Sciatic nerve (tissue), 2 donors: ENCODE measurements at places on chromosomes 5 and 9. TPM values are rescaled to one million over a fixed set of nuclear protein-coding genes. Genes with fewer than 3 reads are reported as not detected.

Gene PSMB7
- 87.6 TPM for total RNA-seq

- no peak for DNase-seq
Observed at GRCh38 chr5:17808566-17808965, 174.3 kb downstream of the TAF11L14 start.

DNA sequence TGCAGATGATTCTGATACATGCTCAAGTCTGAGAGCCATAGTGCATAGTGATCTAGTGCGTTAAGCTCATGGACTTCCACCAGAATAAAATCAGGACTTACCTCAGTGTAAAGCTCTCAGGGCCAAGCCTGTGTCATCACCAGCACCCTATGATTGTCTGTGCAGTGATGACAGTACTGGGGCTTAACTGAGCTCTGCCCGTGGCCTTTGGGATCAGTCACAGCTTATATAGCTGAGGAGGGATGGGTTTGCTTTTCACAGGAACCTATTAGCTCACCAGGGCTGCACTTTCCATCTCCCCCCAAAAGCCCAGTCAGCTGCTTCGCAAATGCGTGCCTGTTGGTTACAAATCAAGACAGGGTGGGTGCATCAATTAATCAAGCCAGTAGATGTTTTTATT is 246.9 kb downstream of the NR3C1 start:
- no peak for DNase-seq

- no peak for DNase-seq
Observed at GRCh38 chr5:89395111-89395510, 512.1 kb upstream of the MEF2C start.

GRCh38 chr9:93599571-93600403 is 23.4 kb downstream of the PHF2 start:
- DNase-seq: no peak

GRCh38 chr5:64811050-64811640 is 42.4 kb downstream of the CWC27 start:
- DNase-seq: no peak

Gene MLLT3
- 19.3 TPM for total RNA-seq

GRCh38 chr5:134430001-134430569 is 18.4 kb upstream of the CDKN2AIPNL start:
- DNase-seq: no peak

GRCh38 chr5:155021842-155022241 is 8.3 kb downstream of the KIF4B start:
- no peak for DNase-seq

GRCh38 chr5:131005963-131006684 is 158.9 kb downstream of the HINT1 start:
- DNase-seq: no peak

- no peak for DNase-seq
Observed at GRCh38 chr5:71737931-71738539, 19.0 kb downstream of the CARTPT start.

DNA sequence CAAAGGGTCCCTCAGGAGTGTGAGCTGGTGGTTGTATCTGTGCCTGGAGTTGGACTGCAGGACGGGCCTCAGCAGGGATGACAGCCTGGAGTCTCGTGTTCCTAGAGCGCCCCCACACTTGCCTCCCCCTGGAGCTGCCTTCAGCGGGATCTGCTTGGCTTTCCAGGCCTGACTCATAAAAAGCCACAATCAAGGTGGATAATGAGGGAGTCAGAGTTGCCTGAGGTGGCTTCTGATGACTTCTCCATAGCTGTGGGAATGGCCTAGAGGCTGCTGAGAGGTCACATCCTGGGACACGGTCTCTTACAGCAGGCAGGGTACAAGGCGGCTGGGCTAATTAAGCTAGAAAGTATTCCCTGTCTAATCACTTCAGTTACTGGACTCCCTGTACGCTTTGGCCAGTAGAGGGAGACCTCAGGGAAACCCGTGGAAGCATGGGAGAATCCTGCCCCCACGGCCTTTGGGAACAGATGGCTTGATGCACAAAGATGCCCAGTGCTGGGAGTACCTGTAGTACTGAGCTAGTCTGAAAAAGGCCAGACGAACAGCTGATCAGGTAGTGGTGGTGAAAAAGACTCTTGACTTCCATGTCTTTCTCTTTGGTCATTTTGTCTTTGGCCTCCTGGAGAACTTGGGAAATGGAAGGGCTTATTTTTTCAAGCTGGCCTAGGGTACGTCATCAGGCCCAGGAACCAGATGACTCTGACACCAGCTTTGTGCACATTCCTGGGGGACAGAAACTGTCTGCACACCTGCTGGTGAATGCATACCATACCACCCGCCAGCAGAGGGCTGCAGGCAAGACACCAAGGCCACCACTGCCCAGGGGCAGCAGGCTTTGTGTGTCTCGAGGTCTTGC is 16.1 kb upstream of the FRRS1L start:
- DNase-seq: no peak

Gene PCDHGA12
- 12.1 TPM for total RNA-seq
